ENCODE measurements at places on chromosomes 1 and 21.
A peak's percentile ranks its signal among the peaks of the same experiment; 100 is the strongest.

DNA sequence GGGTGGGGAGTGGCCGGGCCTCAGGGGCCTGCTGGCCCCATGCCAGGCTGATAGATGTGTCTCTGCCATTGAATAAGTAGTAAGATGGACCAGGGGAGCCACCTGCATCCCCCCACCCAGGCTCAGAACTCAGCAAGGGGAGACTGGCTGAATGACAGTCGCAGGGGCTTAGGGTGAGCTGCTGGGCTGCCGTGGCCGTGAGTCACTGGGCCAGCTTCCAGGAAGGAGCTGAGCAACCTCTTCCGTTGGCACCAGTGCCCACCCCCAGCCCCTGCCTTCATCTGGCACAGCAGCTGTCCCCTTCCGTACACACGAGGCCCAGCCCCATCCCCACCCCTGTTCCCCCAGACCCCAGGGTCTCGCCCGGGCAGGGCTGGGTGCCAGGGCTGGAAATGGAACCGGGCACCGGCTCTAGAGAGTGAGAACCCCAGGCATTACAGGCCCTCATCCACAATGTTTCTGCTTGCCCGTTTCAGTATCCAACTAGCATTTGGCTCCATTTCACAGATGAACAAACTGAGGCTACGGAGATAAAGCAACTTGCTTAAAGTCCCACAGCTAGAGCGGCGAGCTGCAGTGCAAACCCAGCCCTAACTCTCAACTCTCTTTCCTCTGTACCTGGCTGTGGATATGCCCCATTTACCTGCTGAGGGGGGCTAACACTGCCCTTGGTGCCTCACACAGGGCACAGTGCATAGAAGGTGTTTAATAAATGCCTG lies 10.2 kb downstream of the WNT4 start:
- no peak for DNase-seq

GRCh38 chr1:44328671-44329416 lies 26.2 kb downstream of the ERI3 start:
- DNase-seq, result no peak

DNA sequence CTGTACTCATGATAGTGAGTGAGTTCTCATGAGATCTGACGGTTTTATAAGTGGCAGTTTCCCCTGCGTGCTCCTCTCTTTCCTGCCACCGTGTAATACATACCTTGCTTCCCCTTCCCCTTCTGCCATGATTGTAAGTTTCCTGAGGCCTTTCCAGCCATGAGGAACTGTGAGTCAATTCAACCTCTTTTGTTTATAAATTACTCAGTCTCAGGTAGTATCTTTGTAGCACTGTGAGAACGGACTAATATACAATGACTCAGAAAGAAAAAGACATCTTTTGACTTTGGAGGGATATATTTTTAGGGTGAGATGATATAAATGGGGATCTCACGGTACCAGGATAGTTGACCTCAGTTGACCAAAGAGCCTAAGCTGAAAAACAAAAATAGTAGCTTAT lies 74.7 kb upstream of the BACH1 start:
- no peak for DNase-seq

DNA sequence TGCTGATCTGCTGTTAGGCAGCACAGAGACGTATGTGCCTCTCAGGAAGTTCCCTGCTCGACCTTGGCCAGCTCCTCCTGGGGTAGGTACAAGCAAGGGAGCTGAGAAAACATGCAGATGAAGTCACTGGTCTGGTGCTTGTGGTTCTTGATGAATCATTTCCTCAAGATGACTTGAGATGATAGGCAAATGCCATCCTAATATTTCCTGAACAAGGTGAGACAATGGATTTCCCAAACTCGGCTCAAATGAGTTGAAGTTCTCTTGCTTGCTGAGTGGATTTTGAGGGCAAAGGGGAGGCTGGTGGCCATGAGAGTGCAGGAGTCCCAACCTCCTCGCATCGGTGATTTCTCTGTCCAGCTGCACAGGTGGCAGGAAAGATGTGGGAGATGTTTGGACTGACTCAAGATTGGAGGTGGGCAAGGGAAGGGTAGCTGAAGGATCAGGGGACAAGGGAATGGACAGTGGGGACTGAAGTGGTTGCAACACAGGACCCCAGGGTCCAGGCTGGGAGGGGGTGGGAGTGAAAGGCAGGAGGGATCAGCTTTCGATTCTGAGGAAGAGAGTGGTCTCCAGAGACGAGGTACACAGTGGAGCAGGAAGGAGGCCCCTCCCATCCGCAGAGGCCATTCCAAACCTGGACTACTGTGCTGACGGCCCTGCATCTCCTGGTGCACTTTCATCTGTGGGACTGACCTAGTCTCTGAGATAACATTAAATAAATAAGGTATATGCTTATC lies 63.9 kb downstream of the CAPN2 start:
- DNase-seq, result no peak

GRCh38 chr1:228423404-228424053 lies 6.9 kb upstream of the TRIM17 start:
- DNase-seq, result no peak

DNA sequence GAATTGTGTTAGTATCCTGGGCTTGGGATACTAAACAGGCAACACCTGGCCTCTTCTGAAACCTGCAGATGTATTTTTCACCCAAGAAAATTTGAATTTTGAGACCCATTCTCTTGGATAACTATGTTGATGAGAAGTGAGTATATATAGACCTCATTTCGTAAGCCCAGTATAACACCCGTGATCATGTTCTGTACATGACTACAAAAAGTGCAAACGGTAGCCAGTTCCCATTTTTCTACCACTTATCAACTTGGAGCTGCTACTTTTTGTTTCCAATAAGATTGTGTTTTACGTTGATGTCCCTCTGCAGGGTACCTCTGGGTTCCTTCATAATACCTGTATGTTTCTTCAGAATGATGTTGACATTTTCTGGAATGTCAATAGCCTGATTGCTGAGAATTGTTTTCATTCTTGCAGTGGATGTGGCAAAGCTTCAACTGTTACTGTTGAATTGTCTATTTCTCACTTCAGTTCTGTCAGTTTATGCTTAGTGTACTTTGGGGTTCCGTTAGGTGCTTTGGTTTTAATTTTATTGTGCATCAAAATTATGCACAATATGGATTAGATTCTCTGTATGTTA lies 48.1 kb downstream of the ZFYVE9 start:
- no peak for DNase-seq

DNA sequence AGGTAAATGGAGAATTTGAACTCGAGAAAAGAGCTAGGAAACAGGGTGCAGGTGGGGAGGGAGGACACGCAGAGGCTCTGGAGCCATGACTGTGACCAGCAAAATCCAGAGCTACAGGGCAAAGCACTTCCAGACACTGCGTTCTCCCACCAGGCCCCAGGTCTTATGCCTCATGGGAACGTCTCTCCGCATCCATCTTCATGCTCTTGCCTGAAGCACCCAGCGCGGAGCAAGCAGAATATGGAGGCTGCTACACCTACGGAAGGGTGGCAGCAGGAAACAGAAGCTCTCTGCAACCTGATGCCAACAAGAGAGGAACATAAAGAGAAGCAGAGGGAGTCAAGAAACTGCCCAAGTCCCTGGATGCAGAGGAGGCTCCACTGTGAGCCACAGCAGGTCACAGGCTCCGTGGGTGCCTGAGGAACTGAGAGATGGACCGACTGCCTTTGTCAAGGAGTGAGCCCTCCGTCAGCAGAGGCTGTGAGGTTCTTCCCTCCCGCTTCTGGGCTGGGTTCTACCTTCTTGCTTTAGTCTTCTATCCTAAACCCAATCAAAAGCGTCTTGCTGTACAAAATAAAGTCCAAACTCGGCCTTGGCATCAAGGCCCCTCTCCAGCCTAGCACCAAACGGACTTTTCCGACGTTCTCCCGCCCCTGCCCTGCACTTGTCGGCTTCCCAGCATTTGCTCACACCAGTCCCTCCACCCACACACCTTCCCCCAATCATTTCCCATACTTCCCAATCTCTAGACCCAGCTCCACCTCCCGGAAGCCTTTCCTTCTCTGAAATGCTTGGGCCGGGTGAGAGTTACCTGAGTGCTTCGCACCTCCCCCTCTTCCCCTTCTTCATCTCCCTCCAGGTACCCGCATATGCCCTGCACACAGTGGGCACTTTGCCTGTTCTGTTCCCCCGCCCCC lies 930 bp downstream of the DHCR24 start:
- DNase-seq, result peak; percentile 32

GRCh38 chr1:155086128-155086741 lies 7.6 kb downstream of the EFNA3 start:
- DNase-seq, result peak; percentile 85

DNA sequence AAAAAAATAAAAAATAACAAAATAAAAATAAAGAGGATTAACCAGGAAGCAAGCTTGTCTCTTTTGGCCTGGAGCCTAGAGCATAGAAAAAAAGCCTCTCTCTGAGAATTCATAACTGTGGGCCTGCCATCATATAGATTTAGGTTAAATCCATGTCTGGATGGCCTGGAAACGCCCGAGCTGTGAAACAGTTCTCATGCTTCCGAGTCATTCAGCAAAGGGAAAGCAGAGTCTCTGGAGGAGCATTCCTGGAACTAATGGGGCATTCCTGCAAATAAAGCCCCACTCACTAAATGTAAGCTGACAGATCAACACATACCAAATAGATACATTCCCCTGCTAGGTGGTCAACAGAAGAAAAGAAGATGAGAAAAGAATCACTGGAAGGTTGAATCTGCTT lies 75.8 kb upstream of the GNG4 start:
- DNase-seq, result no peak

- no peak for DNase-seq
These were observed 17.1 kb downstream of the RC3H1 start for GRCh38 chr1:174005032-174005431.

DNA sequence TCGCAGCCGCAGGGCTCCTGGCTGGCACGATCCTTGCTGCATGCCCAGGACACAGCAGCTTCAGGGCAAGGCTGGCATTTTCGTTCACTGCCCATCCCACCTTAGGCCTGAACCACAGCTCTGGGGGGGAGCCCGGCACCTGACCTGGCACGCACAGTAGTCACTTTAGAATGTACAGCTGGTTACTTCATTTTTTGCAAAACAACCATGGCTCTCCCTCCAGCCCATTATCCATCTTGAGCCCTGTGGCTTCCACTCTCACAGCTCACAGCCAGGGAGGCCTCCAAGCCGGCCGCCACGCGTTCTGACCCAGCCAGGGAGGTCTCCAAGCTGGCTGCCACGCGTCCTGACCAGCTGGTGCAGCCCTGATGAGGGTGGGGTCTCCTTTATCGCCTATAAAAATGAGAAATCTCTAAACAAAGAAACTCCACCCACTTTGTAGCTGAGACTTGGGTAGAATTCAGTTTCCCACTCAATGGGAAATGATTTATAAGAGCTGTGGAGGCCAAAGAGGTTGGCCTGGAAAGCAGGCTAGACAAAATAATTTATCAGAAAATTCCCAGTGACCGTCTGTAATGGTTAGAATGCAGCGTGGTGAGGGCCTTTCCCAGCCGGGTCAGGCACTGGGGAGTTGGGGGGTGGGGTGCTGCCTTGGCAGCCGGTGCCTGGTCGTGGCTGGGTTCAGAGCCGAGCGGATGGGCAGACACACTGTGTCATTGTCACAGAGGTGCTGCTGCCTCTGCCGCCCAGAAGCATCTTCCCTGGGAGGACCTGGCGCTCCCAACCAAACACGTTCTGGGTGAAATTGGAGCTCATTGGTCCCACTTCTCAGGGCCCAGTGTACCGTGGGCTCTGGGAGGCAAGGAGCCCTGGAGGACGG lies 54.6 kb upstream of the ACTRT2 start:
- no peak for DNase-seq

DNA sequence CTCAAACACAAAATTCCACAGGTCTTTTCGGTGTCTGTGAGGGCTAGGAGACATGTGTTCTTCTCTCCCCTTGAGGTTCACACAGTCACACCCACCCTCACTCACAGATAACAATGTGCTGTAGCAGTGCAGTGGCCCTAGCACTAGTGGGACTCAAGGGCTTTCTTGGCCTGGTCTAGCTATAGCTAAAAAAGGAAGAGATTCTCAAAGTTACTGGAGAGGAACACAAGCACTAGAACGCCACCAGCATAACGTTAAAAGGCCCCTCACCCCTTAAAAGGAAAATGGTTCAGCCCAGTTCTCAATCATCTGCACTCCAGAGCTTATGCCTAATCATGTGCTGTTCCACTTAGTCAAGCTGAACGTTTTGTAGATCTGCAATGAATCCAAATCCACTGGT lies 39.5 kb downstream of the RGS8 start:
- no peak for DNase-seq

- peak; percentile 90 for DNase-seq
These were observed 11.4 kb downstream of the FAM229A start for GRCh38 chr1:32350785-32351398.

GRCh38 chr21:39040494-39041110 lies 142.6 kb downstream of the PSMG1 start:
- no peak for DNase-seq

DNA sequence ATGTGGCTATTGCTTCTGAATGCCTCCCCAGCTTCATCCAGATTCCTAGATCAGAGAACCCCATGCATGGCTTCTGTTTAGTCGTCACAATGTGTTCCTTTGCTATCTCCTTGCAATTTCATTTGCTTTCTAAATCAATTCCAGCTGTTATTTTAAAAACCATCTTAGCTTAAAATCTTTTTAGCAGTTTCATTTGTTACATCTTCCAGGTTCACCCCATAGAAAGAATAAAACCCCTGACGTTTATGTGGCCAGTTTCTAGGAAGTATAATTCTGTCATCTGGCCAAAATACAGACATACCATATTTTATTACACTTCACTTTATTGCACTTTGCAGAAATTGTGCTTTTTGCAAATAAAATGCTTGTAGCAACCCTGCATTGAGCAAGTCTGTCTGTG lies 278.4 kb downstream of the PTPRC start:
- no peak for DNase-seq

GRCh38 chr21:14833666-14834351 lies 231.0 kb downstream of the NRIP1 start:
- no peak for DNase-seq

DNA sequence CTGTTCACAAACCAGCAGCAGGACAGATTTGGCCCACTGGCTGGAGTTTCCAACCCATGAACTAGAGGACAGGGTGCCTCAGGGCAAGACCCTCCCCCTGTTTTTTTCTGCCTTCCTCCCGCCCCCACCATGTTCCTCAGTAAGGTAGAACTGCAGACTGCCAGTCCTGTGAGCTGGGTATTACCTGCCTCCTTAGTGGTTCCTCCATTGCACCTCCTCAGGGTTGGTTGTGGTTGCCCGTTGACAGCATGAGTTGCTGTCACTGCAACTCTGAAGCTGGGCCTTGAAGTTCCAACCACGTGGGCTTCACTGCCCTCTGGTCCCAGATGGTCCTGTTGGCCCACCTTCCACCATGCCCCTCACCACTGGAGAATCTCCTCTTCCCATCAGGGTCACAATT lies 28.8 kb downstream of the TENT5C start:
- DNase-seq, result no peak

DNA sequence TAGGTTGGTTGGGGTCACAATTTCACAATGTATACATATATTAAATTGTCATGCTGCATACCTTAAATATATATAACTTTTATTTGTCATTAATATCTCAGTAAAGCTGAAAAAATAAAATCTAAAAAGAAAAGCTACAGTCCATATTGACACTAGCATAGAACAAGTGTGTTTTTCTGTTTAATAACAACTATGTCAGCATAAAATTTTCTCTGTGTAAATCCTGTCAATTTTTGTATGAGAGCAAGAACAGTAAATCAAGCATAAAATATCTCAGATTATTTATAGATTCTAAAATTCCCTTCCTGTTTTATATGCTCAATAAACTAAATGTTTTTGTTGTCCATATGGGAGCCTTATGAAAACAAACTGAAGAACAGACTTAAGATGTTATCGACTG lies 739.2 kb downstream of the MRPL39 start:
- DNase-seq, result no peak

GRCh38 chr1:23422941-23423340 lies 1.6 kb downstream of the TCEA3 start:
- no peak for DNase-seq

- no peak for DNase-seq
These were observed 1252.1 kb upstream of the ADGRL4 start for GRCh38 chr1:80258659-80259058.

Data from glutamatergic neuron (in vitro differentiated cells).